Left ventricle myocardium superior (tissue), 1 donor: ENCODE measurements at places on chromosomes 6 and 20.

- no peak for DNase-seq
Measured at GRCh38 chr20:59145924-59146779, 17.5 kb upstream of the ZNF831 start.

GRCh38 chr6:30857549-30857948 is 26.8 kb upstream of the DDR1 start:
- no peak for DNase-seq

DNA sequence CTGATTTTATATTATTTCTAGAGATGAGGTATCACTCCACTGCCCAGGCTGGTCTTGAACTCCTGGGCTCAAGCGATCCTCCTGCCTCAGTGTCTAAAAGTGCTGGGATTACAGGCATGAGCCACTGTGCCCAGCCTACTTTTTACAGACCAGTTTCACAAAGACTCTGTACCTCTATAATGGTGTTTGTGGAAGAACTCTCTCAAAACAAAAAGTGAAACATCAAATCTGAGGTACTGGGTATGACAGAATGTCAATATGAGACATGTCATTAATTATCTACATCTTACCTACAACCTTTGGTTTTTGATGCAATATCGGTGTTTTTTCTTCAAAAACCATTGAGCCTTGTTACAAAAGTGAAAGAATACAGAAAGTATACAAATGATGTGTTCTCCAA is 49.4 kb upstream of the MCM9 start:
- DNase-seq = no peak

GRCh38 chr6:154319231-154319858 is 37.3 kb downstream of the IPCEF1 start:
- DNase-seq = no peak

- DNase-seq = no peak
Measured at GRCh38 chr20:49281059-49281912, 3.4 kb upstream of the ZNFX1 start.

- DNase-seq = no peak
Measured at GRCh38 chr20:33908336-33908735, 85.4 kb upstream of the RALY start.

GRCh38 chr6:126107475-126108166 is 121.3 kb downstream of the TRMT11 start:
- DNase-seq = no peak

- DNase-seq = no peak
Measured at GRCh38 chr6:134138226-134138975, 86.0 kb upstream of the SLC2A12 start.

GRCh38 chr20:25320035-25320800 is 70.4 kb downstream of the ABHD12 start:
- DNase-seq = no peak

GRCh38 chr20:11686195-11686594 is 231.5 kb upstream of the BTBD3 start:
- no peak for DNase-seq

GRCh38 chr20:24011282-24011681 is 22.7 kb upstream of the GGTLC1 start:
- DNase-seq = no peak

- no peak for DNase-seq
Measured at GRCh38 chr6:3194535-3195419, 32.7 kb downstream of the TUBB2B start.
